ENCODE measurements at places on chromosomes 6 and 20.

- no peaks in the 10 kb centered on the region for H3K36me3 ChIP-seq
- no peak overlapping the region for H3K27ac ChIP-seq
- H3K4me3 ChIP-seq: no peak overlapping the region
Measured at GRCh38 chr6:146287691-146288369, 255.8 kb upstream of the RAB32 start.

DNA sequence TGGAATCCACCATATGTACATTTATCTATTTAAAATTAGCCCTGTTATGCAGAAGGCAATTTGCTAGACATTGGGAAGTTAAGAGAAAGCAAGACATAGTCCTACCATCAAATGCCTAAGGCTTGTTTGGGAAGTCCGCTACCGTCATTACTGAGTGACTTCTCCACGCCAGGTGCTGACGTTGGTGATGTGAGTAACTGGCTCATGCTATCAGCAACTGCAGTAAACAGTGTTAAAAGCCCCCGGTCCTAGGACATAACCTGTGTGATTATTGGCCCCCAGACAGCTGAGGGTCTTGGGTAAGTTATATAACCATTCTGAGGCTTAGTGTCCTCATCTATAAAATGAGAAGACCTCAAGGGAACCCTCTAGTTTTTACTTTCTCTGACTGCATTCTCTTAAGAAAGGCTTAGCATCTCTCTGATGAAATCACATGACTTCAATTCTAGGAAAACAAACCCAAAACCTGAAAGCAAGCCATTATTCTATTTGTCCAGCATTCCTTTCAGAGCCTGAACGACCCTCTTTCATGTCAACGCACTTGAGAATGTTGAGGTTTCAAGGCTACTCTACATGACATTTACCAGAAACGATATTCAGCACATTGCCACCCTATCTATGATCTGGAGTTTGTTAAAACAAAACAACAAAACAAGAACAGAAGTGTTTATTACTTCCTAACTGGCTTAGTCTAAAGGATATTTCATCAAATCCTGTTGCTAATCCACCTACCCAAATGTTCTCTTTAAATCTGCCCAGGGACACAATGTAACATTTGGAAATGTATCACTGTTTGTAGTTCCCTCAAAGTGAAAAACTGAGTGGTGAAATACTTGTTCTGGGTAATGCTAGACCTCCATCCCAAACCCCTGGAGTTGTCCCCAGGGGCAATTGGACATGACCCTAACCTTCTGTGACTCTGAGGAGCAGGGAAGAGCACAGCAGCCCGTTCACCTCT, 133.8 kb downstream of the BTBD3 start:
- peaks cover 3% of the 10 kb centered on the region for H3K36me3 ChIP-seq
- H3K27ac ChIP-seq: no peak overlapping the region
- no peaks in the 10 kb centered on the region for H3K27me3 ChIP-seq
- H3K4me1 ChIP-seq: no peaks in the 10 kb centered on the region
- no peak for DNase-seq
- no peak overlapping the region for H3K4me3 ChIP-seq

- H3K4me1 ChIP-seq: no peaks in the 10 kb centered on the region
- H3K27me3 ChIP-seq: peaks cover 33% of the 10 kb centered on the region
- H3K36me3 ChIP-seq: no peaks in the 10 kb centered on the region
- no peak for DNase-seq
- H3K4me3 ChIP-seq: no peak overlapping the region
Measured at GRCh38 chr6:69846312-69846711, 20.0 kb upstream of the COL19A1 start.

DNA sequence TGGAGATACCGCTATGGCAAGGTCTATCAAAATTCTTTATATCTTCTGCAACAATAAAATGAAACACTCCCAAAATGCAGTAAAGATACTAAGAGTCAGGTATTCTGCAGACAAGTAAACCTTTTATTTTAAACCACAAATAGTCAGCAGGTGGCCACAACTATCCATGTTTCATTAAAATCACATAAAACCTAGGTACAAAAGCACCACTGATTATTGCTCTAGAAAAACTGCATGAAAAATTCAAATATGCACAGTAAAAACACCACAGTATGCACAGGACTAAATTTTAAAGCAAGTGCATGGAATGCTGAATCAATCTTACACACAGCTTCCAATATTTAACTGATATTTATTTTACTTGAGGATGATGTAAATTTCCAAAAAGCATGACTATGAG, 33.3 kb downstream of the HMGN3 start:
- H3K36me3 ChIP-seq: peaks cover 9% of the 10 kb centered on the region
- no peak overlapping the region for H3K27ac ChIP-seq

DNA sequence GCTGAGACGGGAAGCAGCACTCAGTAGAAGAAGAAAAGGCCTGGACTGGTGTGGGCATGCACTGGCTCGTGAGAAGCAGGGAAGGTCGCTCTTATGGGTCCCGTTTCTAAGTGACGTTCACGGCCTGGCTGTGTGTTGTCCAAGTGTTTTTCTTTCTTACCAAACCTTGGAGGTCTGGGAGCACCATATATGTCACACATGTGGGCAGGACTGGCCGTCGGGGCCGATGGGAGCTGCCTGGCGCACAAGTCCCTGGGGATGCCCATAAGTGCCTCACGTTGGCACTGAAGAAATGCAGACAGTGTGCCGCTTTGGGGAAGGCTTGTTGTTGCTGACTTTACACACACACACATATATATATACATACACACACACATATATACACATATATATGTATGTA, 86.0 kb upstream of the DUSP22 start:
- peaks cover 3% of the 10 kb centered on the region for H3K36me3 ChIP-seq
- no peak overlapping the region for H3K27ac ChIP-seq
- no peak for DNase-seq
- H3K4me3 ChIP-seq: no peak overlapping the region

DNA sequence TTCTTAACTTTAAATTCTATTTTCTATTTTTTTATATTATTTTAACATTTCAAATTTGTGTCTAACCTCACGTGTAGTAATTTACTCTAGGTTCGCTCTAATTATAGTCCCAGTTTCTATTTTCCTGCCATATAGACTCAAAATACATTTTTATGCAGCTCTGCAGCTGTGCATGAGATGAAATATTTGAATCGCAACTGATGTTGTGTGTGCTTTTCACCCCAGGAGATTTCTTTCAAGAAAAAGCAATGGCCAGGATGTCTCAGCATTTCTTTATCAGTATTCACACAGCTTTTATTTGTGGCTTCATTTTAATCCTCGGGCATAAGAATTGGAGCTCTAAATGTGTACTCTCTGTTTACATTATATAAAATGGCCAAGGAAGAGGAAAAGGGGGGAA, 157.6 kb downstream of the HDGFL1 start:
- H3K4me3 ChIP-seq: no peak overlapping the region
- H3K27me3 ChIP-seq: no peaks in the 10 kb centered on the region
- no peaks in the 10 kb centered on the region for H3K36me3 ChIP-seq
- DNase-seq: no peak
- H3K4me1 ChIP-seq: no peaks in the 10 kb centered on the region

DNA sequence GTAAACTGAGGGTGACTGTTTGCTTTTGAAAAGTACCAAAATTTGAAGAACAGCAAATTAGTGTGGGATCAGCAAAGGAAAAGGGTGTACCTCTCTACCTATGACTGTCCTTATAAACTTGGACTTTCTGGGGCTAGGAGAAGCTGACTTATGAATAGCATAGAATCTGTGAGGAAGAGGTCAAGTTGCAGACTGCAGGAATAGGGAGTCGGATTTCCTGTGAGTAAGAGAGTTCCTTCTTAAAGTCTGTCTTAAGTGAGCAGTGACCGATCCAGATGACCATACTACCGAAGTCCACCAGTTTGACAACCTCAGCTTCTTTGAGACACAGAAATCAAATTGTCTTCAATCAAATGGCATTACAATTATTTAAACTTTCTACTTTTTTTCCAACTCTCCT, 708.7 kb downstream of the UTRN start:
- H3K27me3 ChIP-seq: peaks cover 81% of the 10 kb centered on the region
- H3K36me3 ChIP-seq: no peaks in the 10 kb centered on the region
- H3K27ac ChIP-seq: no peak overlapping the region
- H3K4me1 ChIP-seq: no peaks in the 10 kb centered on the region
- DNase-seq: no peak
- H3K4me3 ChIP-seq: no peak overlapping the region

GRCh38 chr20:53034899-53035298, 62.7 kb downstream of the TSHZ2 start:
- no peaks in the 10 kb centered on the region for H3K36me3 ChIP-seq
- peaks cover 19% of the 10 kb centered on the region for H3K4me1 ChIP-seq
- no peak for DNase-seq

- DNase-seq: no peak
- no peaks in the 10 kb centered on the region for H3K27me3 ChIP-seq
- H3K4me1 ChIP-seq: no peaks in the 10 kb centered on the region
- H3K36me3 ChIP-seq: no peaks in the 10 kb centered on the region
Measured at GRCh38 chr20:17109307-17109706, 117.5 kb upstream of the PCSK2 start.

DNA sequence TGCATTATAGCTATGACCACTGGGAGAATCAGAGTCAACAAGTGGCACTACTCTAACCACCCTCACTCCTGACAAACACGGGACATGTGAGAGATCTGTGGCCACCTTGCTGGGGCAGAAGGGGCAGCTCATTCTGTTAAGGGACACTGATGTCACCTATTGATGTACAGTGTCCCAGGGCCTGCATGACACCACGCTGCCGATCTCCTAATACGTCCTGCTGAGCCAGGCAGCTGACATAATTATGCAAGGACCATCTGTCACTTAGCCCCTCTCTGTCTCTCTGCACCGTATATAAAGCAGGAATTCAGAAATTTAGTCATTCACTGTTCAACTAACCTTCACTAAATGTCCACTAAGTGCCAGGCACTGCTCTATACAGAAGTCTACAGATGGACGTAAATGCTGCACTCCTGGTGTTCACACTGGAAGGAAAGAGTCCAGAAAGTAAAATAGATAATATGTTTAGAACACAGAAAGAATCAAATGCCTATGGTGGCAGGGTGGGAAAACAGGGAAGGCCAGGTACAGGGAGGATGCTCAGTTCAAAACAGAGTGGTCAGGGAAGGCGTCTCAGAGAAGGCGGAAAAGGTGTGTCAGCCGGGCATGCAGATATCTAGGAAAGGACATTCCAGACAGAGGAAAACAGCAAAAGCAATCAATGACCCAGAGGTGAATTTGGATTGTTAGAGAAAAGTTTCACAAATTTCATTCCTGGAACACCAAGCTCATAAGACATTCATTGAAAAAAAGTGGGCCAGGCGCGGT, 173.8 kb downstream of the ZNF217 start:
- no peak overlapping the region for H3K4me3 ChIP-seq
- peaks cover 5% of the 10 kb centered on the region for H3K36me3 ChIP-seq
- peaks cover 6% of the 10 kb centered on the region for H3K4me1 ChIP-seq
- no peak for DNase-seq
- no peaks in the 10 kb centered on the region for H3K27me3 ChIP-seq
- no peak overlapping the region for H3K27ac ChIP-seq

DNA sequence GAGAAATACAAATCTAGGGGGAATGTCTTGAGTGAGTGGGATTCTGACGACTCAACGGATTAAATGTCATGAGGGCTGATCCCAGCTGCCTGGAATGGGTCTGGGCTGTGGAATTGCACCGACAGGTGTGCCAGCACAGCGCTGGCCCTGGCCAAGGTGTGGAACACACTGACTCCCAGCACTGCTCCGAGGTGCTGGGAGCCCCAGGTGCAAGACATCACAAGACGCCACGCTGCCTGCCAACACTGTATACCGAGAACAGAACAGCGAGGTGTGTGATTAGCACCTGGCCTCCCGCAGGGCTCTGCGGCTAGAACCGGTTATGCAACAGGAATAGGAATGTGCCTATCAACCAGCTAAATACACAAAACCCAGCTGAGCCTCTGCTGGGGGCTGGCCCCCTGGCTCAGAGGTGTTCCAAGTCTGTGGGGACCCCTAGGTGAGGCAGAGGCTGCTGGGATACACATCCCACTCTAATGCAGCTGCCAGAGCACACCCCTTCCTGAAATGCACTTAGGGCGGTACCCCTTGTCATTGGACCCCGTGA, 24.8 kb upstream of the APMAP start:
- H3K27me3 ChIP-seq: no peaks in the 10 kb centered on the region
- no peak overlapping the region for H3K27ac ChIP-seq
- H3K36me3 ChIP-seq: peaks cover 2% of the 10 kb centered on the region
- no peak for DNase-seq
- H3K4me1 ChIP-seq: peaks cover 3% of the 10 kb centered on the region

- no peak overlapping the region for H3K4me3 ChIP-seq
- H3K27ac ChIP-seq: no peak overlapping the region
- H3K4me1 ChIP-seq: peaks cover 11% of the 10 kb centered on the region
- peaks cover 17% of the 10 kb centered on the region for H3K36me3 ChIP-seq
- no peaks in the 10 kb centered on the region for H3K27me3 ChIP-seq
Measured at GRCh38 chr6:142207265-142207877, 60.3 kb downstream of the VTA1 start.

DNA sequence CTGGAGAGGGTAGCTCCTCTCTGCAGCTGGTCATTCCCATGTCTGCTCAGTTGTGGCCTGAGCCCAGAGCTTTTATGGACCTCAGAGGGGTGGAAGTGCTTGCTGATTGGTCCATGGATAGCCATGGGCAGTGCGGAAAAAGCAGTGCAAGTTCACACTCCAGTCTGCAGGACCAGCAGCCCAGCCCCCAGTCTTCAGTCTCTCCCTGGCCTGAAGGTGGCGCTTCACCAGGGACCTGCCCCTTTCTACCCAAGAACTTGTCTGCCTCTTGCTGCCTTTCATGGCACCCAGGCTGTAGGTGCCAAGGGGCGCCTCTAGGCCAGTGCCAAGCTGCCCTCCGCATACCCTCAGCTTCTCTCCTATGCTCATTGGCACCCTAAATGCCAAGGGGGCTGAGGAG, 91.0 kb downstream of the TBXT start:
- no peak overlapping the region for H3K27ac ChIP-seq
- peaks cover 27% of the 10 kb centered on the region for H3K27me3 ChIP-seq
- H3K4me3 ChIP-seq: no peak overlapping the region

GRCh38 chr6:92942549-92942948, 476.8 kb downstream of the EPHA7 start:
- H3K36me3 ChIP-seq: no peaks in the 10 kb centered on the region
- H3K27me3 ChIP-seq: no peaks in the 10 kb centered on the region
- no peaks in the 10 kb centered on the region for H3K4me1 ChIP-seq
- no peak overlapping the region for H3K27ac ChIP-seq

- no peak for DNase-seq
- no peak overlapping the region for H3K27ac ChIP-seq
- peaks cover 24% of the 10 kb centered on the region for H3K27me3 ChIP-seq
- peaks cover 2% of the 10 kb centered on the region for H3K4me1 ChIP-seq
- H3K36me3 ChIP-seq: peaks cover 2% of the 10 kb centered on the region
Measured at GRCh38 chr20:2203436-2203835, 92.4 kb upstream of the TGM3 start.

DNA sequence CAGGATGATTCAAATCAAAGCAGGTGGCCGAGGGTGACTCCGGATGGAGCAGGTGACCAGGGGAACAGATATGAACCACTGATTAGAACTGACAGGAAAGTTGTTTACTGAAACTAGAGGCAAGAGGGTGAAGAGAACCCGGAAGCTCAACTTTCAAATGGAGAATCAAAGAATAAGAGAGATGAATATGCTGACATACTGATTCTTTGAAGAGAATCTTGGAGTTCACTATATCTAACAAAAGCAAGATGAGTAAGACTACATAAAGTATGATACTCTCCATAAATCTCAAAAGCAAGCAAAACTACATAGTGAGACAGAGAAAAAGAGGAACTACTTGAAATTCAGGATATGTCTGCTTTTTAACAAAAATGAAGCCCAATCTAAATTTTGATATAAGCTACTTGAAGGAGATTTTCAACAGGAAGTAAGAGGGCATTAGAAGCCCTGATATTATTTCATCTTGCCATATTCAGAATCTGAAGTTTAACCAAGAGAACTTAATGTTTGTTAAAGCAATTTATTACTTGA, 4.0 kb upstream of the UBD start:
- H3K4me3 ChIP-seq: no peak overlapping the region
- H3K27ac ChIP-seq: no peak overlapping the region
- H3K4me1 ChIP-seq: peaks cover 7% of the 10 kb centered on the region
